BJ (cell line): ENCODE measurements at places on chromosomes 1 and 21.

DNA sequence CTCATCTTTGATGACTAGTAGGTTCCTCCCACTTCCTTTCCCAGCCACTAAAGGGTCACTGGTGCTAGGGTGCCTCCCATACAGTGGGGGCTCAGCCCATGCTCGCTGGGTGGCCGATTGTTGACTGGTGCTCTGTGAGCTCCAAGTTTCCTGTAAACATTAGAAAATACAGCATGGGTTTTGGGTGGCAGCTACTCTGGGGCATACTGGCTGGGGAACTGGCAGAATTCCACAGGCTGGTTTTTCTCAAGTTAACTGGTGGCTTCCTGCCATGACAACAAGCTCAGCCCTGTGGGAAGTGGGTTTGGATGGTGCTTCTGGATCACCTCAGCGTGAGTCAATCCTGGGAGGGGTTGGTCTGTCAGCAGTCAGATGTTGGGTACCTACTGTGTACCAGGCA lies 28.7 kb upstream of the CRNN start:
- no peak for DNase-seq

GRCh38 chr1:162717548-162718184 lies 72.8 kb upstream of the HSD17B7 start:
- DNase-seq, result no peak

GRCh38 chr1:30895944-30896660 lies 12.5 kb downstream of the SDC3 start:
- DNase-seq, result no peak

GRCh38 chr1:228937851-228938536 lies 202.7 kb downstream of the RHOU start:
- DNase-seq, result no peak

DNA sequence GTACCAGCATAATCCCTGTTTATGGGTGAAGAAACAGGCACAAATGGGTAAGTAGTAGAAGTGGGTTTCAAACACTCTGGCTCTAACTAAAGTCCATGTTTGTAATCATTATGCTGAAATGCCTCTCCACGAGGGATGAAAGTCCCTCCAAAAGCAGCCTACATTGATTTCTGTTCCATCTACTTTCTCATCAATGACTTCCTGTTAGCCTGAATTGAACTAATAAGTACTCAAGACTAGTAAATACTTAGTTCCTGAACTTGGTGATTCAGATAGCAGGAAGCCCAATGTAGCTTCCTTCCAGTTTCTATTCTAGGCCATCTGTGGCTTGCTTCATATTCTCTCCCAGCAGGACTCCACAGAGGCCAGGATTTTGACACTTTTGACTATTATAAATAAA lies 11.3 kb upstream of the BACH1 start:
- no peak for DNase-seq
